Upper lobe of right lung (tissue), 1 donor: ENCODE measurements at places on chromosomes 6 and 20. TPM values are rescaled to one million over a fixed set of nuclear protein-coding genes. Genes with fewer than 3 reads are reported as not detected.

BPIFB4 gene
- total RNA-seq: not detected

- H3K27me3 ChIP-seq: no peaks in the 10 kb centered on the region
- H3K36me3 ChIP-seq: no peaks in the 10 kb centered on the region
- H3K4me3 ChIP-seq: no peak overlapping the region
- H3K27ac ChIP-seq: no peak overlapping the region
Observed at GRCh38 chr6:168943231-168943905, 310.3 kb downstream of the THBS2 start.

GRCh38 chr20:62642666-62643520 is 590 bp downstream of the SLCO4A1 start:
- peaks cover 12% of the 10 kb centered on the region for H3K4me1 ChIP-seq
- H3K4me3 ChIP-seq: peak overlapping the region; percentile 59
- DNase-seq: no peak

GRCh38 chr20:36808317-36809257 is 35.0 kb upstream of the DSN1 start:
- H3K4me3 ChIP-seq: no peak overlapping the region
- H3K4me1 ChIP-seq: no peaks in the 10 kb centered on the region
- H3K27me3 ChIP-seq: no peaks in the 10 kb centered on the region
- no peak overlapping the region for H3K27ac ChIP-seq
- H3K36me3 ChIP-seq: peaks cover 83% of the 10 kb centered on the region

ENPP3 gene
- 0.87 TPM for total RNA-seq

DNA sequence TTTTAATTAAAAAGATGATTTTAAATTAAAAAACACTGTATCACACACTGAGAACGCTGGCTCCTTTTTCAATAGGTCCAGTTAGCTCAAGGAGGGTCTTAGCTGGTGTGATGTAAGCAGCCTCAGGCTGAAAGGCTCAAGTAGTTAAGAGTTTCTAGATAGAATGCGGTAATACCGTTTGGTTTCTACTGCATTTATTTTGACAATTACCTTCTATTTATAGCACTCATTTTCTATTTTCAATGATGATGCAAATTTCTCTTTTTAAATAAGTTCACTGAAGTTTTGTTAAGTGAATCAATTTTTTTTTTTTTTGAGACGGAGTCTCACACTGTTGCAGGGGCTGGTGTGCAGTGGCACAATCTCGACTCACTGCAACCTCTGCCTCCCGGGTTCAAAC is 87.1 kb downstream of the PREX1 start:
- H3K4me1 ChIP-seq: peaks cover 14% of the 10 kb centered on the region
- no peaks in the 10 kb centered on the region for H3K27me3 ChIP-seq
- H3K4me3 ChIP-seq: no peak overlapping the region
- no peaks in the 10 kb centered on the region for H3K36me3 ChIP-seq
- no peak overlapping the region for H3K27ac ChIP-seq

GRCh38 chr6:21764989-21765388 is 171.4 kb downstream of the SOX4 start:
- no peak overlapping the region for H3K27ac ChIP-seq
- H3K27me3 ChIP-seq: no peaks in the 10 kb centered on the region
- no peak for DNase-seq
- peaks cover 10% of the 10 kb centered on the region for H3K4me1 ChIP-seq
- H3K36me3 ChIP-seq: no peaks in the 10 kb centered on the region
- no peak overlapping the region for H3K4me3 ChIP-seq

SLC17A2 gene
- not detected for total RNA-seq

DNA sequence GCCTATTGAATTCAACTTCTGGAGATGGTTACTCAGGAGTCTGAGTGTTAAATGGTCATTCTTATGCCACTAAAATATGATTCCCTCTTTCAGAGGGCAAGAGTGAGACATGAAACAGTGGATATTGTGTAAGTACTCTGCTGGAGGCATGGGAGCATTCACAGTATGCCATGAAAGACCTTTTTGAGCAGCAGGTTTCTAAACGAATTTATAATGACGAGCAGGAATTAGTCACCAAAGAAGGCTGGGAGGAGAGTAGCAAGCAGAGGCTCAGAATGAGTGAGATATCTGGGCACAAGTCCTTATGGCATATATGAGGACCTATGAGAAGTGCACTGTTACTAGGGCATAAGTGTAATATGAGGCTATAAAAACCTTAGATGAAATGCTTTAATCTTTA is 10.9 kb upstream of the MYB start:
- H3K27ac ChIP-seq: no peak overlapping the region
- H3K4me3 ChIP-seq: no peak overlapping the region
- no peaks in the 10 kb centered on the region for H3K4me1 ChIP-seq
- peaks cover 3% of the 10 kb centered on the region for H3K27me3 ChIP-seq
- no peak for DNase-seq

GRCh38 chr20:4082406-4083097 is 67.2 kb upstream of the RNF24 start:
- peak overlapping the region; percentile 32 for H3K27ac ChIP-seq
- no peak for DNase-seq
- no peaks in the 10 kb centered on the region for H3K36me3 ChIP-seq
- H3K27me3 ChIP-seq: no peaks in the 10 kb centered on the region
- H3K4me3 ChIP-seq: no peak overlapping the region

GRCh38 chr6:40727271-40727670 is 140.1 kb upstream of the LRFN2 start:
- H3K27ac ChIP-seq: no peak overlapping the region
- DNase-seq: no peak
- no peaks in the 10 kb centered on the region for H3K4me1 ChIP-seq

RHAG gene
- not detected for total RNA-seq

BMP6 gene
- total RNA-seq: 6.6 TPM

FAM209B gene
- not detected for total RNA-seq

REPS1 gene
- 35.4 TPM for total RNA-seq

DNA sequence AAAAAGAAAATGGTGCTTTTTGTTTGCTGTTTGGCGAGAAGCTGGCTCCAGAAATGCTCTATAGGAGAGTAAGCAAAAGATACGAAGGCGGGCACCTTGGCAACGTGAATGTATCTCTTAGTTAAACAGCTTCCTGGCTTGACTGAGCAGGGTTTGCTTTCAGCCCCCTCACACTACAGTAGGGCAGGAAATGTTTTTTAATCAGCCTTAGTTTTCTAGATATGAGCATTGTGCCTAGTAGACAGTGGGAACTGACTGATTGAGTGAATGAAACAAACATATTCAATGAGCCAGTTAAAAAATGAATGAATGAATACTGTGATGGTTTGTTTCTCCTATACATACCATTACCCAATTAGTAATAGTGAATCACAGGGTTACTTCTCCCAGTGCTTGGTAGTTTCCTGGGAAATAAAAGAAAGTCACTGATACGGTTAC is 19.9 kb downstream of the CAP2 start:
- no peak overlapping the region for H3K4me3 ChIP-seq
- H3K27me3 ChIP-seq: no peaks in the 10 kb centered on the region
- H3K27ac ChIP-seq: no peak overlapping the region
- peaks cover 4% of the 10 kb centered on the region for H3K4me1 ChIP-seq

- no peak for DNase-seq
Observed at GRCh38 chr20:61223121-61223520, 28.9 kb upstream of the CDH4 start.

DNA sequence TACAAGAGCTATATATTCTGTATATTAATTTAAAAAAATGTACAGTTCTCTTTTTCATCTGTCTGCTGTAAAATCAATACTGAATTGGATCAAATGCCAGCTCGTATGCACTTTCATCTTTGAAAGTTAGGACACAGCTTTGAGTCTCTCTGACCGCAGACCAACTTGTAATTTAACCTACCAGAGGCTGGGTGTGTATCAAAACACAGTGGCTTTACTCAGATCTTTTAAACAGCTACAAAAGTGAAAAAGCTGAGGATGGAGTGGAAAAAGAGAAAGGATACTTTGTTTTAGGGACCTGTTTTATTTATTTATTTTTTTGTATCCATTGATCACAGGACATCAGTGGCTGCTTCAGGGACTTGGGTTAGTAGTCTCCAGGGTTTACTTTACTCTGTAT is 44.1 kb downstream of the KIAA0408 start:
- H3K4me1 ChIP-seq: no peaks in the 10 kb centered on the region
- no peaks in the 10 kb centered on the region for H3K27me3 ChIP-seq
- no peak for DNase-seq
- no peaks in the 10 kb centered on the region for H3K36me3 ChIP-seq
- no peak overlapping the region for H3K4me3 ChIP-seq

GRCh38 chr6:167442796-167443680 is 118.2 kb downstream of the TTLL2 start:
- H3K4me3 ChIP-seq: no peak overlapping the region
- no peaks in the 10 kb centered on the region for H3K4me1 ChIP-seq
- no peak for DNase-seq
- H3K36me3 ChIP-seq: no peaks in the 10 kb centered on the region
- no peaks in the 10 kb centered on the region for H3K27me3 ChIP-seq
- no peak overlapping the region for H3K27ac ChIP-seq

- no peak overlapping the region for H3K4me3 ChIP-seq
Observed at GRCh38 chr6:162271922-162272321, 455.6 kb downstream of the PRKN start.

- peaks cover 6% of the 10 kb centered on the region for H3K4me1 ChIP-seq
- no peak for DNase-seq
- no peaks in the 10 kb centered on the region for H3K27me3 ChIP-seq
- no peak overlapping the region for H3K4me3 ChIP-seq
Observed at GRCh38 chr6:14142063-14142450, 24.5 kb downstream of the CD83 start.

DNA sequence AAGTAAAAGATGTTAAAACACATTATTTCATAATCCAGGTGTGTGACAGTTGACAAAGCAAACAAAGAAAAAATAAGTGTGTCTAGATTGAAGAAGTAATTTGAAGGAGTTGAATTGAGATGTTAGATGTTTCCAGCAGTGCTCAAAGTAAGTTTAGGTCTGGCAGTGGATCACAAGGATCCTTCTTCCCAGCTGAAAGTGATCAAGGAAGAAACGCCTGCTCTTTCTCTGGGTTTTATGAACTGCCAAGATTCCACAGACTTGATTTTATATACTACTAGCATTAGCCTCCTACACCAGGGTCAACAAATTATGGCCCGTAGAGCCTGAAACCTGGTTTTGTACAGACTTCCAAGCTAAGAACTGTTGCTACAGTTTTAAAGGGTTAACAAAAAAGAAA is 30.3 kb downstream of the STX7 start:
- H3K36me3 ChIP-seq: peaks cover 8% of the 10 kb centered on the region
- no peaks in the 10 kb centered on the region for H3K27me3 ChIP-seq
- DNase-seq: no peak
- no peak overlapping the region for H3K27ac ChIP-seq
- H3K4me1 ChIP-seq: no peaks in the 10 kb centered on the region

GRCh38 chr20:42179768-42180167 is 561.6 kb upstream of the CHD6 start:
- no peak overlapping the region for H3K27ac ChIP-seq
- H3K27me3 ChIP-seq: no peaks in the 10 kb centered on the region
- H3K36me3 ChIP-seq: no peaks in the 10 kb centered on the region
- no peak for DNase-seq

MOCS1 gene
- total RNA-seq: 29.3 TPM

ADGRF1 gene
- total RNA-seq: 12.9 TPM

- no peak for DNase-seq
- no peaks in the 10 kb centered on the region for H3K36me3 ChIP-seq
- H3K4me1 ChIP-seq: no peaks in the 10 kb centered on the region
- no peak overlapping the region for H3K27ac ChIP-seq
- H3K4me3 ChIP-seq: no peak overlapping the region
Observed at GRCh38 chr6:143018955-143019354, 41.7 kb upstream of the AIG1 start.

DNA sequence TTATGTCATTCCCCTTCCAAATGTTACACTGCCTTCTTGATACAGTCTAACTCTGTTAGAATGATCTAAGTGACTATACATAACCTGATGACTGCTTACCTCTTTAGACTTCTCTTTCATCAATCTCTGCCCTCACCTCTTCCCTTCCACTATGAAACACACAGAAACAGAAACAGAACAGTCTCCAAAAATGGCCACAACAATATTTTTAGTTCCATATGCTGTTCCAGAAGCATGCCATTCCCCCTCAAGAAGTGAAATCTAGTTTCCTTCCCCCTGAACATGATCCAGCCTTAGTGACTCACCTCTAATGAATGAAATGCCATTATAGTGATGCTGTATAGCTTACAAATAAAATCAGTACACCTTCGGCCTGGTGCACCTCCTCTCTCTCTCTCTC is 229.3 kb upstream of the TENT5A start:
- no peak for DNase-seq
- H3K4me3 ChIP-seq: no peak overlapping the region
- no peaks in the 10 kb centered on the region for H3K27me3 ChIP-seq
- no peaks in the 10 kb centered on the region for H3K36me3 ChIP-seq
- H3K27ac ChIP-seq: no peak overlapping the region

DNA sequence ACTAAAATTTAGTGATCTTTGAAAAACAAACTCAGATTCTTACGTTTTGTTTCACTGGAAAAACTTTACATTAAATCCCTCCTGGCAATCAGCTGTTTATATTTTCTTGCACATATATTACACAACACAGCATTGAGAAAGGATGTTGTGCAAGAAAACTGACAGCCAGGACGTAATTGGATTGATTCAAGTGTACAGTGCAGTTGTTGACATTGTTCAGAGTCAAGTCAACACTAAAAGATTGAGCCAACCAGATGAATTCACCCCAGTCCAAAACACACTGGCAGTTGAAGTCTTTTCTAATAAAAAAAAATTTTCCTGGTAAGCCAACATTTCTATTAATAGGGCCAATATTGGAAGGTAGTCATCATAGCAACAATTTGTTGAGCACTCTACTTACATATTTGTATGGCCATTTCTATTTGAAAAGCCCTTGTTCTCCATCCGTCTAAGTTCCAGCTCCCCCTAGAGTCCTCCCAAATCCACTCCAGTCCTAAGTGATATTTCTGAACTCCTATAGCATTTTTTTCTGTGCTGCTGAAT is 20.9 kb upstream of the VNN1 start:
- no peaks in the 10 kb centered on the region for H3K36me3 ChIP-seq
- DNase-seq: no peak
- H3K4me3 ChIP-seq: no peak overlapping the region
- H3K27me3 ChIP-seq: no peaks in the 10 kb centered on the region
- H3K27ac ChIP-seq: peak overlapping the region; percentile 59

- no peaks in the 10 kb centered on the region for H3K4me1 ChIP-seq
- DNase-seq: no peak
- H3K27ac ChIP-seq: no peak overlapping the region
- H3K27me3 ChIP-seq: no peaks in the 10 kb centered on the region
- H3K36me3 ChIP-seq: no peaks in the 10 kb centered on the region
- no peak overlapping the region for H3K4me3 ChIP-seq
Observed at GRCh38 chr20:2604506-2604835, 48.0 kb upstream of the NOP56 start.

TRIM40 gene
- not detected for total RNA-seq

- no peak overlapping the region for H3K27ac ChIP-seq
- H3K36me3 ChIP-seq: no peaks in the 10 kb centered on the region
- H3K4me1 ChIP-seq: no peaks in the 10 kb centered on the region
Observed at GRCh38 chr20:5270603-5271002, 46.2 kb downstream of the PROKR2 start.
